ENCODE measurements at places on chromosomes 6 and 20.
A peak's percentile ranks its signal among the peaks of the same experiment; 100 is the strongest.

- DNase-seq: no peak
Measured at GRCh38 chr6:170402318-170403040, 95.9 kb downstream of the FAM120B start.

GRCh38 chr20:20423117-20423516 is 55.2 kb downstream of the INSM1 start:
- DNase-seq: no peak

- DNase-seq: no peak
Measured at GRCh38 chr6:6569096-6569810, 19.3 kb upstream of the LY86 start.

GRCh38 chr6:15457121-15457650 is 205.6 kb downstream of the DTNBP1 start:
- DNase-seq: no peak

- DNase-seq: no peak
Measured at GRCh38 chr6:410555-411395, 19.2 kb downstream of the IRF4 start.

DNA sequence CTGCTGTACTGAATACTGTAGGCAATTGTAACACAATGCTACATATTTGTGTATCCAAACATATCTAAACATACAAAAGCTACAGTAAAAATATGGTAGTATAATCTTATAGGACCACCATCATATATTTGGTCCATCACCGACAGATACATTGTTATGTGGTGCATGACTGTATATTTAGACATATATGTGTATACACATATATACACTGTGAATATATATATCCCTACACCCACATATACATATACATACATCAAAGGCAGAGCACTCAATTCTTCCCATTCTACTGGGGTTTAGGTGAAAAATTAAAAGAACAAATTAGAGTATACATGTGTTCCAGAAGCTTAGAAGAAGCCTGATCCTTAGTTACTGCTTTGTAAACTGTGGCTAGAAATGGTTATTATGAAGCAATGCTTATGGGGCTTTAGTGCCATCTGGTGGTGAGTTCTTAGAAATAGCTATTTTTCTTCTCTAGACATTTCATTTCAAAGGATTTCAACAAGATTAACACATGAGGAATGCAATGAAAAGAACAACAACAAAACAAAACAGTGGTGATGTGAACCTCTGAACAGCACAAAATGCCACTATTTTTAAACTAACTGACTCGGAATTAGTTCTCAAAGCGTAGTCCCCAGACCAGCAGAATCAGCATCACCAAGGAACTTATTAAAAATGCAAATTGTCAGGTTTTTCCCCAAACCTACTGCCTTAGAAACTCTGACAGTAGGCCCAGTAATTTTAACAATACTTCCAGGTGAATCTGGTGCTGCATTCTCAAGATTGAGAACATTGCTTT is 38.0 kb downstream of the PKHD1 start:
- no peak for DNase-seq

DNA sequence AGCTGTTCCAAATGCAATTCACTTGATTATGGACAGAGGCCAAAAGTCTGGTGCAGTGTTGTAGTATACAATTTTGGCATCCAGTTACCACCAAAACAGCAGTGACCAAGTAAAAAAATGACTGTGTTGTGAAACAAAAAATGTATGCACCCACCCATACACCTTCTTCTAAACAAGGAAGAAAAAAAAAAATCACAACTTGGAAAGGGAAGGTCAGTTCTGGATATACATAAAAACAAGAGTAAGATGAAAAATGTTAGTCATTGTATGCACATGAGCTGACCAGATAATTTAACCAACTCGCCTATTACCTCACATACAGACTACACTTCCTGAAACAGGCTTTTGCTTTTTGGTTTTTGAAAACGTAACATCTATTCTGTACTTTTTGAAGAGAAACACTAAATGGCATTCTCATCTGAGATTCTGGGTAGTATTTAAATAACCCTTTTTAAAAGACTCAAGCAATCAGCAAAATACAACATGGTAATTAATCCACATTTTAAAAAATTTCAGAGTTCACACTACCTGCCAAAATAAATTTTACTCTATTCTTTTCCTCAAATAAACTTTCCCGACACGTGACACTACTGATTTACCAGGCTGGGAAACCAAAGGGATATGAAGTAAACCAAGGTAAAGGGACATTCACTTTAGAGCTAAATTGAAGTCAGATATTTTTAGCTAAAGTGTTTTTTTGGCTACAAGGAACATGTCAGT is 141.6 kb upstream of the SHLD1 start:
- no peak for DNase-seq

DNA sequence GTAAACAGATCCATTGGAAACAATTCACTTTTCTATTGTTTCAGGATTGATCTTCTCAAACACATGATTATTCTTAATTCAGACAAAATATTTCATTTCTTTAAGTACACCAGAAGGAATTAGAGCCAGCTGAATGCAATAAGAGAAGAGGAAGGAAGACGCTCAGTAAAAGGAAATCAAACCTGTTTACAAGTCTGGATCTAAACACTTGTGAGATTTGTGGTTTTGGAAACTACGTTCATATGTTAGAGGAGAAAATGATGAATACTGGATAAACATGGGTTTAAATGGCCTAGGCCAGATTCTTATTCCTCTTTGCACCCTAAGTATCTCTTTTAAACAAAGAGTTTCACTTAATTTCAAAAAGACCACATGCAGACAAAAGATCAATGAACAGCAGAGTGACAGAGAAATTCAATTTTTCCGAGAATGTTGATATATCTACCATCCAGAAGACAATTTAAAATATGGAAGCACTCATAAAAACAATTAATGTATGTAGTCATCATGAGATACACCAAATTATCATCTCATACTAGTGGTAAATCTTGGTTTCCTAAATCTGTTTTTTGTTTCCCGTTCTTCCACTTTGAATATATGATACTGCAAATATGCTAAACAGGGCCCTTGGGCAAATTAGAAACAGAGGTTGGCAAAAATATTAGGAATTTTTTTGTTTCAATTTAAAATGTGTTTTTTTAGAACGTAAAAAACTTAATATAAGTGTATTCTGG is 703.5 kb upstream of the CITED2 start:
- no peak for DNase-seq

DNA sequence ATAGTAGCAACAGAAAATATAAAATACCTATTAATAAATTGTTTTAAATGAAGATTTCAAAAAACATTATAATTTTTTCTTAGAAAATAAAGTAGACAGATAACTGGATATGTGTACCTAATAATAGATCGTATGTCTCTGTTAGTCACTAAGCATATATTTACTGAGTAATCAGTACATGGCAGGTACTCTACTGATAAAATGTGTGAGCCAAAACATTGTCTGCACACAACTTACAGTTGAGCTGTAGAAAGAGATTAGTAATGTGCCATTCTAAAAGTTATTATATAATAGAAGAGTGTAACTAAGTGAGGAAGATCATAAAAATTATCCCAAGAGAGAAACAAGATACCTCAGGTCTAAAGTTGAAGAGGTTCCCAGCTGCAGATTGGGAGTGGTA is 929.9 kb upstream of the EPHA7 start:
- DNase-seq: peak; percentile 65

DNA sequence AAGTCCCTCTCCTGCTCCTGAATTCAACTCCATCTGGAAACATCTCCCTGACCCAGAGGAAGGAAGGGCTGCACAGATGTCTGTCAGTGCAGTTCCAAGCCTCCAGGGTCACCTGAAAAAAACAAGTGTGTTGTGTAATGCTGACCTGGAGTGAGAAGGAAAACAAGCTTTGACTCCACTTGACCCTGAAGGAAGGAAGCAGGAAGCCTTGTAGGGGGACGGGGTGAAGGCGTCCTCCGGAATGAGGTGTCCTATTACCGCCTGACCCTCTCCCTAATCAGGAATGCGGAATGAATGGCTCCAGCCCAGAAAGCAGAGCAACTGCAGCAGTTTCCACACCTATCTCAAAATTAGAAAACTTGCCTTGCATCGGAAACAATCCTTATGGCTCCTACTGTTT is 13.9 kb upstream of the ADGRF5 start:
- DNase-seq: no peak

GRCh38 chr6:127207591-127208120 is 59.0 kb upstream of the RNF146 start:
- DNase-seq: no peak

DNA sequence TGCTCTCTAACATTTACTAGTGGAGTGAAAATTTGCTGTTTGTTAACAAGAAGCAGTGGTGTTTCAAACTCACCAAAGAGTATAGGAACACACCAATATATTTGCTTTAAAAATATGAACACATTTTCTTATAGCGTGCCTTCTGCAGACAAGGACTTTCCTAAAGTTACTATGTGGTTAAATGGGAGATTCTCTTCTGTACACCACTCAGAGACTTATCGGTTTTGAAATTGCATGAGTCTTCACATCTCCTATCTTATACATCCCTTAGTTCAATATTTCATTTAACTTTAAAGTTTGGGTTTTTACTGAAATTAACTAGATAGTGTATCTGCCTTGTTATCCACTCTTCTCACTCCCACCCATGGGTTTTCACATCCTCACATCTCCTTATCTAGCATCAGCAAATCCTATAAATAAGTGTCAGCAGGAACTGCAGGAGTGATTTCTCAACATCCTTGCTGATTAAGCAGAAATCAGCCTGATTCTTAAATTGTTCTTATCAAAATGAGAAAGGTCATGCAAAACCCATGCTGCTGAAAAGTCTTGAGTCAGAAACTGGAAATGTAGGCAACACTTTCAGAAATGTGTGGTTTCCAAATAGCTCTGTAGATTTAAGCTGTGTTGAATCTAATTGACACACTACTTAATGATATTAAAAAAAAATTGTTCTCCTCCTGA is 1075.6 kb upstream of the GJE1 start:
- no peak for DNase-seq

- DNase-seq: no peak
Measured at GRCh38 chr6:162230147-162230752, 497.3 kb downstream of the PRKN start.

- DNase-seq: peak; percentile 13
Measured at GRCh38 chr6:38713812-38714211, 1.3 kb upstream of the DNAH8 start.

DNA sequence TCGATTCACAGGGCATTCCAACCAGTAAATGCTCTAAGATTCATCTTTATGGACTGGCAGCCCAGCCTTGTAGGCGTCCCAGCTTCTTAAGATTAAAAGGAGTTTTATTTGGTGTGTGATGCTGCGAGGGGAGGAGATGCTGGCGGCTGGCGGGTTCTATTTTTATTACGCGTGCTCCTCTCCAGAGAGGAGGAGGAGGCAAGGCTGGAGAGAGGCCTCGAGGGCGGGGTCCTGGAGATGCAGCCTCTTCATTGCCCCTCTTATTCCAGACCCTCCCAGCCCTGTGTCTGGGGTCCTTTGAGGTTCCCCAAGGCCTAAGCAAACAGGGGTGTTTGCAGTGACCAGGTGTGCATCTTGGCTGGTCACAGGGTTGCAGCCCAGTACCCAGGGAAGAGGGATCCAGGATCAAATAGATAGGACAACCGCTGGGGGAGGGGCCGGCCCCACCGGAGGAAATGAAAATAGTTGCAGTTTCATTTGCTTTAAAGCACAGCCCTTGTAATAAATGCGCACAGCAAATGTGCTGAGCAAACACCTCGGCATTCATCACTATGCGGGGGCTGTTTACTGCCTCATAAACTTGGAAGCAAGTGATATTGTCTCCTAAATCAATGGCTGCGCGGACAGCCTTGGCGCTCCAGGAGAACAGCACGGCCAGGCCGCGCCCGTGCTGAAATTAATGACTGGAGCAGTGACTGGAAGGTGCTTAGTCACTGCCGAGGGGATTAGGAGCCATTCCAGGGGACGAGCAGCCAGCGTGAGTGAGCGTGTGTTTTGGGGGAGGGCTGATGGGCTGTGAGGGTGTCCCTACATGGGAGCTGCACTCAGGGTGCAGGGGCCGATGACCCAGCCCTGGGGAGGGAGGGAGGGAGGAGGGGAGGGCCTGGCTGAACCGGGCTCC is 83.0 kb downstream of the TMEM242 start:
- no peak for DNase-seq

DNA sequence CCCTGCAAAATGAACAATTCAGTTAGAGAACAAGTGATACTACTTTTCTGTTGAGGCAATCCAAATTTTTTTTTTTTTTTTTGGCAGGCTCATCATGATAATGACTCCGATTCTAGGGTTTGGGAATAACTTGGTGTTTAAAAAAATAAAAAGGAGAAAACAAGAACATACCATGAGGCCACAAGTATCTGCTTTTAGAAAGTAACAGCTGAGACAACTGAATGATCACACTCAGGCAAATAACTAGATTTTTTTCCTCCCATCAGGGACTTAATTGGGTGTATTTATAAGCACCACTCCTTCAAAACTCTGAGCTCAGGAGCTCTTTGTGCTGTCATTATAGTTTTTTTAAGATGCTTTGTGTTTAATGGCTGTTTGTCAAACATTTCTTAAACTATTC is 29.6 kb downstream of the PAK5 start:
- no peak for DNase-seq

- no peak for DNase-seq
Measured at GRCh38 chr20:52801628-52802006, 170.5 kb upstream of the TSHZ2 start.

DNA sequence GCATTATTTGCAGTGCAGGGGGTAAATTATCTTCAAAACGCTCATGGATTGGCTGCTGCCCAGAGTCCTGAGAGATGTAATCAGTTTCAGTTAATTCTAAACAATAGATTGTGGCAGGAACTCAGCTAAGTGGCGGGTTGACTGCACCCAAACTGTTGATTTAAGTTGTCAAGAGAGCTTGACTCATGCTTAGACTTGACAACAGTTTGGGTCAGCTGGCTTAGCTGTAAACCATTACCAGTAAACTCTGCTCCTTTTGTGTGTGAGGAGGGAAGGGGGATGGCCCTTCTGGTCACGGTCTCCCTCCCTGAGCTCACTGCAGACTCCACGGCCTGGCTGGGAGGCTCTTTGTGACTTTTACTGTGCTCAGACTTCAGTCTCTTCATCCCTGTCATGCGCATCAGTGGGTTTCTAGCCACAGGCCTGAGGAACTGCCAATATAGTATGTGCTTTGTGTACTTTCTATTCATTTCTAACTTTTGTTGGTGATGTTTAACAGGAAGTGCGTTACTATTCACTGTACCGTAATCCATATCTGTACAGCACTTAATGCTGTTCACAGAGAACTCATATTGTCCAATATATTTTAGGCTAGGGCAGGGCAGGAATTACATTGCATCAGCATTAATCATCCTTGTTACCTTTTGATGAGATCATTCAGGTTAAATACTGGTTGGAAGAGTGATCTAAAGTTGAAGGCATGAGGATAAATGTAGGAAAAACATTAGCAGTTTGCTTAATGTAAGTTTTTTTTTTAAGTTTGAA is 488.3 kb downstream of the CDKAL1 start:
- peak; percentile 99 for DNase-seq

- DNase-seq: no peak
Measured at GRCh38 chr20:8640461-8640860, 428.4 kb upstream of the PLCB4 start.
